ENCODE measurements at places on chromosomes 16 and 17. TPM values are rescaled to one million over a fixed set of nuclear protein-coding genes. Genes with fewer than 3 reads are reported as not detected.

GRCh38 chr16:25608002-25608401 lies 83.8 kb upstream of the HS3ST4 start:
- no peak for DNase-seq

- peak; percentile 69 for DNase-seq
These were observed 1.3 kb downstream of the TIMP2 start for GRCh38 chr17:78923660-78924453.

GRCh38 chr16:77918809-77919707 lies 103.3 kb upstream of the CLEC3A start:
- DNase-seq = no peak

TMIGD1 gene
- not detected for polyA plus RNA-seq

DNA sequence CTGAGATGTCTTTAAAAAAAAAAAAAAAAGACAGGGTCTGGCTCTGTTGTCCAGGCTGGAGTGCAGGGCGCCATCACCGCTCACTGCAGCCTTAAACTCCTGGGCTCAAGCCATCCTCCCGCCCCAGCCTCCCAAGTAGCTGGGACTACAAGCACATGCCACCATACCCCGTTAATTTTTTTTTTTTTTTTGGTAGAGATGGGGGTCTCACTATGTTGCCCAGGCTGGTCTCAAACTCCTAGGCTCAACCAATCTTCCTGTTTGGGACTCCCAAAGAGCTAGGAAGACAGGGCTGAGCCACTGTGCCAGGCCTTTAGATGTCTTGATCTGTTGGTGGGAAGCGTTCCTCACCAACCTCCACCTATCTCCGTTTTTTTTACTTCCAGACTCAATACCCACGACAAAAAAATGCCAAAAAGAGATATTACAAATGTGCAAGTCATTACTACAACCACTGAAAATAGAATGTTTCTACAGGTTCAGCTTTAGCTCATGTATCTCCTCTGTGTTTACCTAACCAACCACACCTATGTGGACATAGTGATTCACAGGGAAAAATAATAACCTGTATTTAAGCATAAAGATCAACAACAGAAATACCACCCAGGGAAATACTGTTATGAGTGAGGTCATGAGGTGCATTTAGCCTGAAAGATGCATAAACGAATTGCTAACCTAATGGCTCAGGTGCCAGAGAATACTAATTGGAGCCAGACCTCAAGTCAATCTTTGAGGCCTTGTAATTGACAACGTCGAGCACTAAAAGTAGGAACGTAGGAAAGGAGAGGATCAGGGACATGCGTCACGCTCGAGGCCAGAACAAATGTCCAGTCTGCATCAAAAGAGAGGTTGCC lies 22.6 kb downstream of the NACA2 start:
- DNase-seq = no peak

DNA sequence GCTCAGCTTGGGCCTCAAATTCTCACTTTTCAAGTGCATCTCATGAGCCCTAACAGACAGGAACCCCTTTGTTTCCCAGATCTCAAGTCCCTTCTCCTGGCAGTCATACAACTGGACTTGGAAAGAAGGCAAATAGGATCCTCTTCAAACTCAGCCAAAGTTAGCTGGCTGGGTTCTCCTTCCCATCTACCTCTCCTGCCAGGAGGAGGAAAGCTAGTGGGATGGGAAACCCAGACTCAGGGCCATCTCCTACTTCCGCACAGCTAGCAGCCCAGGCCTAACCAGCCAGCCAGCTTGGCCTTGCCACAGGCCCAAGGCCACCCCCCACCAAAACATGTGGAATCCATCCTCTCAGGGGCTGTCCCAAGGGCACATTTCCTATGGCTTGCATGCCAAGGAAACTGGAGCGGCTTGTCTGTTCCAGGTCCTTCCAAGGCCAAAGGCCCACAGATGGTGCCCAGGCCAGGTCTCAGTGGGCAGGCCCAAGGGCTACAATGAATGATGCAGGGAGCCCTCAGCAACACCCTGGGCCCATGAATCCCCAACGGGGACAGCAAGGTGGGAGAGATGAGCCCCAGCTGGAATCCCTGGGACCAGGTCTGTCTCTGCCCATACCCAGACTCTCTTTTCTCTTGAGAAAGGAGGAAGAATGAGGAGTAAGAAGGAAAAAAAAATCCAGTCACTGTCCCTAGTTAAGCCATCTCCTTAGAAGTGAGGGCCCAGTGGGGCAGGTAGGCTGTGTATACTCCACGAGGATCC lies 1.7 kb downstream of the SMARCD2 start:
- no peak for DNase-seq

DNA sequence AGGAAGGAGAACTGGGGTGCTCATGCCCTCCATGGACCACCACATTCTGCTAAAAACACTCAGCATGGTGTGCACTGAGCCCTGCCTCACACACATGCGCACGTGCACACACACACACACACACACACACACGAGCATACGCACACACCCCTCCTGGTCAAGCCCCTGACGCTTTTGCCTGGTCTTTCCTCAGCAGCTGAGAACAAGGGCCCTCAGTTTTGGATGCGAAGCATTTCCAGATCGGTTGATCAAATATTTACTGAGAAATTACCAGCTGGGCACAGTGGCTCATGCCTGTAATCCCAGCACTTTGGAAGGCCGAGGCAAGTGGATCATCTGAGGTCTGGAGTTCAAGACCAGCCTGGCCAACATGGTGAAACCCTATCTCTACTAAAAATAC lies 20.1 kb upstream of the RAI1 start:
- no peak for DNase-seq

- DNase-seq = no peak
These were observed 9.2 kb downstream of the AXIN2 start for GRCh38 chr17:65552214-65552613.

DNA sequence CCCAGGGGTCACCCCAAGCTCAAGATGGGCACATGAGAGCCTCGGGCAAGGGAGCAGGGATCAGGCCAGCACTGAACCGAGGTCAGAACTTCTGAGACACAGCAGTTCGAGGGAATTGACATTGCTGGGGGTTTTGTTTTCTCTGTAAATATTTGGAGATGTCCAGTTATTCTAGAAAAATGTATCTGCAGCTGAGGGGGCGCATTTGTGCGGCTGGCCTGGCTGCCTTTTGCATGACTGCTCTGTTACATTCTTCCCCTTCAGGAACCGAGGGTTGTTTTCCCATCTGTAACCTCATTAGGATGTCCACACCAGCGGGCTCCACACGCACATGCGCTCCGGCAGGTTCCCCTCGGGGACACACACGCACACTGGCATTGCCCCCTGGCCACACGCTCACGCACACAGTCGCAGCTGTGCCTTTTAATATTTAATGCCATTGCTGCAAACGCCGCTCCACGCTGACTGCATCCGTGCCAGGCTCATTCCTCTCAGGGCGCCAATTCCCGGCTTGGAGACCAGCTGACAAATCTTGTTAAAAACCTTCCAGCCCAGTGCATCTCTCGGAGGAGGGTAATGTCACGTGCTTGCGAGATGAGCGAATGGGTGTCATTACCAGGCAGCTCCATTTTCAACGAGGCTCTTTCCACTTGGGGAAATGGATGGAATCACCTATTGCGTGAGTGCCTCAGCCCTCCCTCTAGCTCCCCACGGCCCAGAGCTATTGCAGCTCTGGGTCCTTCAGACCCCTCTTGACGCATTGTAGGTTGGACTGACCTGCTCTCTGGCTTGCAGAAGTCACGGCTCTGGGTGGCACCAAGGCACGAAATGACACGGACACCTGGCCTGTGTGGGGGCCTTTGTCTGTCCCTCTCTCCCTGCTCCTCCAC lies 13.1 kb downstream of the CCR7 start:
- DNase-seq = no peak

CES1 gene
- 117 TPM for polyA plus RNA-seq

KRT27 gene
- 0.18 TPM for polyA plus RNA-seq

DNA sequence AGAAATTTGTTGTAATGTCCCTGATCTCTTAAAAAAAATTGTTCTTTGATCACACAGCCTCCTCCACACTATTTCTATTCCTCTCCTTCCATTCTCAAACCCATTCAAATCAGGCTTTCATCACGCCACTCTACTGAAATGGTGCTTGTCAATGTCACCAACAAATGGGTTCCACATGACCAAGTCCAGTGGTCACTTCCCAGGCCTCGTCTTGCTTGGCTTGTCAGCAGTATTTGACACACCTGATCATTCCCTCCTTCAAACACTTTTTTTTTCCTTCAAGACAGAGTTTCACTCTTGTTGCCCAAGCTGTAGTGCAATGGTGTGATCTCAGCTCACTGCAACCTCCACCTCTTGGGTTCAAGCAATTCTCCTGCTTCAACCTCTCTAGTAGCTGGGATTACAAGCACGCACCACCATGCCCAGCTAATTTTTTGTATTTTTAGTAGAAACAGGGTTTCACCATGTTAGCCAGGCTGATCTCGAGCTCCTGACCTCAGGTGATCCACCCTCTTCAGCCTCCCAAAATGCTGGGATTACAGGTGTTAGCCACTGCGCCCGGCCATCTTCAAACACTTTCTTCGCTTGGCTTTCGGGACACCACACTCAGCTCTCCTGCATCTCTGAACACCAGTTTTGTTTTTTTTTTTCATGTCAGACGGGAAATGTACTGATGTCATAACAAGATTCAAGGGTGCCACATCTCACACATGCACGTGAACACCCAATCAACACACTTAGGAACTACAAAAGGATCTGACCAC lies 18.3 kb downstream of the NQO1 start:
- DNase-seq = no peak

GRCh38 chr17:54969658-54970572 lies 1.4 kb downstream of the STXBP4 start:
- DNase-seq = no peak

DNA sequence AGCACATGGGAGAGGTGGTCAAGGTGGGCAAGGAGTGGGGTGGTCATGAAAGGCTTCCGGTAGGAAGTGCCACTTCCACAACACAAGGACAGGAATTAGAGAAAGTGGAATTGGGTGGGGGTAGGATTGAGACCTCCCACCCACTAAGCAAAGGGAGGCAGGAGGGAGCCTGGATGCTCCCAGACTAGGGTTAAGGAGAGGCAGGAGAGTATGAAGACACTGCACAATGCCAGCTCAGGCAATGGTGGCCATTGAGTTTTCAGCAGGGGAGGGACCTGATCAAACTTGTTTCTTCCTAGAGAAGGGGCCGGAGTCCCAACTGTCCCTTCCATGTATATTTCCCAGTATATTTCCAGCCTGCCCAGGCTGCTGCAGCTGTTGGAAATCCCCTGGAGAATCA lies 3.1 kb upstream of the RAB11FIP4 start:
- no peak for DNase-seq

- DNase-seq = no peak
These were observed 19.7 kb upstream of the LRRC37A3 start for GRCh38 chr17:64938925-64939474.

SLFN14 gene
- polyA plus RNA-seq = 0.80 TPM

DNA sequence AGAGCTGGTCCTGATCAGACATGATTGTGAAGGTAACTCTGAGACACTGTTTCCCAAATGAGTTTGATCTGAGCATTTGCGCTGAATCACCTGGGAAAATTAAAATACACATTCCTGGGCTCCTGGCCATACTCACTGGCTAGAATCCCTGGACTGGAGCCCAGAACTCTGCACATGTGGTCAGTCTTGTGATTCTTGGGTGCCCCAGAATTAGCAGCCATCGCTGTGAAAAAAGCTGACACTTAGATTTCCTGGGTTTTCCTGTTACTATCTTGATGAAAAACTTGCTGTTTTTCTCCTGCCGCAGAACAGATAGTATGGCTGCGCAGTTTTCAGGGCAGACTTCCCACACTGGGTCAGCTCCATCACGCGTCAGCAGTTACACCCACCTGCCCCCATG lies 24.6 kb downstream of the NECAB2 start:
- no peak for DNase-seq

DNA sequence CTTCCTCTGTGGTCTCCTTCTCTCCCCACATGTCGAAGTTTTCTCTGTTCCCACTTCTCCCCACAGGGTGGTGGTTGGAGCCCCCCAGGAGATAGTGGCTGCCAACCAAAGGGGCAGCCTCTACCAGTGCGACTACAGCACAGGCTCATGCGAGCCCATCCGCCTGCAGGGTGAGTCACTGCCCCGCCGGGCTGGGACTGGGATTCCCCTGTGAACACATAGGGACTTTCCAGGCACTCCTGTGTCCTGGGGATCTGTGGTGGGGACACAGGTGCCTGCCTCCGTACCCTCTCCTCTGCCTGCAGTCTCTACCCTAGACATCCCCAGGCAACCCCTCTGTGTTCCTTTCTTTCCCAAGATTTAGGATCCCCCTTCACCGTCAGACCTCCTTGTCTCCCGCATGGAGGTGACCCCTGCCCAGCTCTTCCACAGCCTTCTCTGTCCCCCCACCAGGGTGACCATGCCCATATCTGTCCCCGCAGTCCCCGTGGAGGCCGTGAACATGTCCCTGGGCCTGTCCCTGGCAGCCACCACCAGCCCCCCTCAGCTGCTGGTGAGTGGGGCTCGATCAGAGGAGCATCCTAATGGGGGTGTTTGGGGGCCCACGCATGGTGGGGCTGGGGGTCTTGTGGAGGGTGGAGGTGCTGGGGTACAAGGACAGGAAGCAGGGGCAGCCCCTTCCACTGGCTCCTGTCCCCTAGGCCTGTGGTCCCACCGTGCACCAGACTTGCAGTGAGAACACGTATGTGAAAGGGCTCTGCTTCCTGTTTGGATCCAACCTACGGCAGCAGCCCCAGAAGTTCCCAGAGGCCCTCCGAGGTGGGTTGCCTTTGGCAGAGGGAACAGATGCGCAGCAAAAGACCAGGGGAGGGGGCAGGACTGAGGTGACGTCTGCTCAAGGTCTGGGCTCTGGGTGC lies 5.8 kb downstream of the ITGAM start:
- DNase-seq = no peak

ARHGAP23 gene
- 41.9 TPM for polyA plus RNA-seq

- no peak for DNase-seq
These were observed 432.5 kb downstream of the RBFOX1 start for GRCh38 chr16:7765079-7765550.

DNA sequence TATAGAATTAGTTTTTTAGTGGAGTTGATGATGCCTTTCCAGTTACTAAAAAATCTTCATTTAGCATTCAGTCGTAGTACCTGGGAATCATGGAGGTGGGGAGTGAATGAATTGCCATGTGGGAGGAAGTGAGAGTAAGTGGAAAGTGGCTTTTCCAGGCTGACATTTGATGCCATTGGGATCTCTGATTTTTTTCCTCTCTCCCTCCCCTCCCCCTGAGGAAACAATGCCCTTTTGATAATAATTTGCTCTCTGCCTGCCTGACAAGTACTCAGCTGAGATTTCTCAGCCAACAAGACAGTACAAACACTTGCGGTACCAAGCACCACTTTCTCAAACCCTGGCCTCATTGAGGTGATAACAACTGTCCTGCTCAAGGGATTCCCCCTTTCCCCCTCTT lies 2.2 kb downstream of the UBE2Z start:
- DNase-seq = no peak
